ENCODE measurements at places on chromosomes 5 and 9.

DNA sequence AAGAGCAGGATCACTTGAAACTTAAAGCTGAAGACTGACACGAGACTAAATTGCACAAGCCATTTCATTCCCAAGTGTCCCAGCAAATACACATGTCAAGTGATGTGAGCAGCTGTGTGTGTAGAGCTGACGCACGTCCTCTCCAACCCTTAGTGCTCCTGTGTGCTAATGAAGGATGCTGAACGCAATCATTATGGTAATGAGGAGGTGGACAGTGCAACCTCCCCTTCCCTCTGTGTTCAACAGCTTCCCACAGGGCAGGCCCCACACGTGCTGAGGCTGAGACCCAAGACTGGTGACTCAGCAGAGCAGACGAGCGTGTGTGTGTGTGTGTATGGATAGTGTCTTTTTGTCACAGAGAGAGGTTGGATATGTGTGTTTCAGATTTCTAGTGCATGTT lies 702.1 kb downstream of the SEMA5A start:
- no peak for DNase-seq

DNA sequence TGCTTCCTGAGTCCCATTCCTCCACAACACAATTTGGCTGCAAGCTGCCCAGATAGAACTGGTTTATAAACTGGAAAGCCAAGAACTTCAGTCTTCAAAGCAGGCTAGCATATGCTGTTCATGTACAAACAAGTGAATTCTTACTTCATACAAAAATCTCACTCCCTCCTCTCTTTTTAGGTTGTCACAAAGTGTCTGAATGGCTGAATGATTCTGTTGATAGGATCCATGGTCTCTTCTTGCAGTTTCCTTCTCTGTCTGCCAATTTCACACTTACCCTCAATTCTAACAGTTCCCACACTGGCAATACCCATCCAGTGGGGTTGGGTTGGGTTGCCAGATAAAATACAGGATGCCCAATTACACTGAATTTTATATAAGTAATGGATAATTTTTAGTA lies 363.5 kb downstream of the DEPDC1B start:
- DNase-seq = no peak

DNA sequence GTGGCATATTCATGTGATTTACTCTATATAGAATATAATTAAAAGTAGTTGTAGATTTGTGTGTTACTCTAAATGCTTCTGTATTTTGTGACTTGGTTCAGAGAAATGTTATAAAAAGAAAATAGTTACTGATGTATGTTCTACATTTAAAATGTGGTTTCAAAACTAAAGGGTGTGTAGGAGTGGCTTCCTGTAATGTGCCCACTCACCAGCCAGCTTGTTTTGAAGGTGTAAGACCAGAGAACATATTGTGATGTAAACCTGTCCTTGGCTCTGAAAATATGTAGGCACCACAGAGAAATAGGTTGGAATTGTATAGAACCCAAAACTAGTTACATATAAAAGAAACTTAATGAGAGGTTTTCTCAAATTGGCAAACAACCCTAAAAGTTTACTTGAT lies 51.2 kb upstream of the ARRDC3 start:
- DNase-seq = no peak

GRCh38 chr5:56282216-56282615 lies 49.1 kb upstream of the ANKRD55 start:
- DNase-seq = no peak

DNA sequence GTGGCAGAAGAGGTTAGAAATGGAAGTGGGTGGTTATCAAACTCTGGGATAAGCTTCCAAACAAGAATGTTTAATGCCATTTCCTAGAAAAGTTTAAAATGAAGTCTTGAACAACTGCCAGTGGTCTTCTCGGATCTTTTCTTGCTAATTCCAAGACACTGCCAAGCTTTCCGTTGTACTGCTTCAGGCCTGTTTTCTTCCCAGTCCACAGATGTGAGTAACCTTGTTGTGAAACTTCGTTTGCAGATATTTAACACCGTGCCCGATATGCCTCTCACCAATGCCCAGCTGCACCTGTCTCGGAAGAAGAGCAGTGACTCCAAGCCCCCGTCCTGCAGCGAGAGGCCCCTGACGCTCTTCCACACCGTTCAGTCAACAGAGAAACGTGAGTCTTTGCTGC lies 269.8 kb downstream of the NR3C1 start:
- no peak for DNase-seq

DNA sequence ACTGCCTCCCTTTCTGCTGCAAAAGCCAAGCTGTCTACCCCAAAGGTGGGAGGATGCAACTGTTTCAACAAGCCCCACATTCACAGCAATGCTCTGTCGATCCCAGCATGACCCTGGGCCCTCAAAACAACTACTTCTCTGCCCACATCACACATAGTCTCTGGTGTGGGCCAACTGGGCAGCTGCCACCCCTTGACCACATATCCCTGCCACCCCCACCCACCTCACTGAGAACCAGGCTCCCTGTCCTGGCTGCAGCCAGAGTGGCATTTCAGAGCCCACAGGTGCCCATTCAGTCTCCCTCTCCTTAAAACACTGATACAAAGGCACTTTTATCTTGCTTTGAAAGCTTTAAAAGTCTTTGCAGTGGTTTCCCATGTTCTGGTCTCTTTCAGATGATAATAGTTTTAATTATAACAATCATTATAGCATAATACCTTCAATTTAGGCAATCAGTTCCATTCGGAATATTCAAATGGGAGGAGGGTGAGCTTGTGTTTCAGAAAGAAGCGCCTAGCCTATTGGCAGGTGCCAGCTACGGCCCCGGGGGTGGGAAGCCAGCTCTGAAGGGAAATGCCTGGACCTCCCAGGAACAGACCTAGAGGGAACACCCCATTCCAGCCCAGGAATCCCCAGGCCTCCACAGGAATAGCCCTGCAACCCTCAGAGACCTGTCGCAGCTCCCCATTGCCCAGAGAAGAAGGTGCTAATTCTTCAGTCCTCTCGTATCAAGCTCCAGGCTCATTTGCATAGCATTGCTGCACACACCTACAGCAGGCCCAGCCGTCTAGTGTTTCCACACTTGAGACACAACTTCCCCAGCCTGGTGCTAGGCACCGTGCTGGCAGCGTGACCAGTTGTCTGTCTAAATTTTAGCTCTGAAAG lies 90.8 kb downstream of the C5orf15 start:
- no peak for DNase-seq

DNA sequence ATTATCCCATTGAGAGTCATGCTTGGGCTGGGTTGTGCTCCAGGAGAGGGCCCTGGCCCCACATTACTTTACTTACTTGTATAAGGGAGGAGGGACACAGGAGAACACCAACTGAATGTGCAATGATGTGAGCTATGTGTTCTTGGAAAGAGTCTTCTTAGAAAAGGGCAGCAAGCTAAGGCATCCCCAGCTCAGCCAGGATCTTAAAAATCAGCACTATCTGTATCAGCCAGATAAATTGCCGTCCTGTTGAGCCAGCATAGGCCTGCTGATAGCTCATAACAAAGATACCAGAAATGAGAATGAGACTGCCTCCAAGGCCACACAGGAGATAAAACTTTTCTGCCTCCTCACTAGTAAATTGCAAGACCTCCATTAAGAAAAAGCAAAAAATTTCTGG lies 357.5 kb downstream of the CAAP1 start:
- no peak for DNase-seq

DNA sequence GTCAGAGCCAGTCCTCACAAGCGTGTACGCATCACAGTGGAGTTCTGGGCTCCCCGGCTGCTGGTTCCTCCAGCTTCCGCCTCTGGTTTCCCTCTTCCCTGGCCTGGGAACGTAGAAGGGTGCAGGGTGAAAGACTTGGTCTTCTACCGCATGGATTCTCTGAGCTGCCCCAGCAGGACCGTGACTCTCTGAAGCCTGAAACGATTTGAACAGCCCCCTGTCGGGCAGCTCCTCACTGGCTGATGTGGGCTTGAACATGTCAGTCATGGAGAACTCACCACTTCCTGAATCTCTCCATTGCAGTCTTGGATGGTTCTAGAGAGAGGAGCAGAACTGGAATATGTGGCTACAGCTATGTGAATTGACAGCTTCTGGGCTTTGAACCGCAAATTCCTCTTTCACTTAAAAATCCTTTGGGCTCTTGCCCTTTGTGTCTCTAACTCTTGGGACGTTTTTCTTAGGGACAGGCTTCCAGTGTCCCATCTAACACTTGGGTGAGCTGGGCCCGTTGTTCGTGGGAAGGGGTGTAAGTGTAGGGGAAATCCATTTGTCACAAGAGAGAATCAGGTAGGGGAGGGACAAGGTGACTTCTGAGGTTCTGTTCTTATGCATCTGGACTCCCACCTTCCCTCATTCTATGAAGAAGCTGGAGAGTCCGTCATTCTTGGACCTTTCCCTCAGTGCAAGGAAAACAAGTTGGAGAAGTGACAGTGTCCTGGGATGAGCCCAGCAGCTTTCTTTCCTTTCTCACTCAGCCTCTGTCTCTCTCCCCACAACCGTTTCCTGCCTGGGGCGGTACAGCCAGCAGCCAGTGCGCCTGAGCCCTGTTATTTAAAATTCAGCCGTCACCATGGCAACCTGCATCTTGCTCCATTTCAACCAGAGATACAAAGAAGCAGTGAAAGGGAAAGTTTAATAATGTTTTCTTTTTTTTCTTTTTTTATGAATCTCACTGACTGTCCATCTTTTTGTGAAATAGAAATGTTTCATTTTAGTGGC lies 84.7 kb downstream of the PTTG1 start:
- DNase-seq = peak; percentile 53

- no peak for DNase-seq
These were observed 134.0 kb upstream of the VCAN start for GRCh38 chr5:83337453-83338035.

DNA sequence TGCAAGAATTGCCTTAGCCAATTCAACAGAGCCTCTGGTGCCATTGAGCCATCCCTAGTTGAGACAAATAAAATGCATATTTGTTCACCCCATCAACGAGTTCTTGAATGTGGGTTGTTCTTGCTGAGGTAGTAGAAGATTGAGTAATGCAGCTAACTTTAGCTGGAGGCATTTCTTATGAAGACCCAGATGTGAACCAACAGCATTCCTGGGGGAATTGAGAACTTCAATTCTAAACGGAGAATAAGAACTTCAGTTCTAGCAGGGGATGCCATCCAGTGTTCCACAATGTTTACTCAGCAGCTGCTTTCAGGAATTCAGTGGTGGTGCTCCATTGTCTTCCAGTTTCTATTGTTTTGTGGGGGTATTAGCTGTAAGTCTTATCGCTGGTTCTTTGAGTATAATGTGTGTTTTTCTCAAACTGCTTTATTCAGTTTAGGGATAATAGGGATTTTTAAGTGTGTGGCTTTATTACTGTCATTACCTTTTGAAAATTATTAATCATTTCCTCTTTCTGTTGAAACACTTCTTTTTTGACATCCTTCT lies 1968.2 kb upstream of the NUDT12 start:
- no peak for DNase-seq

- DNase-seq = peak; percentile 62
These were observed 50.6 kb downstream of the LHX2 start for GRCh38 chr9:124062172-124062571.

DNA sequence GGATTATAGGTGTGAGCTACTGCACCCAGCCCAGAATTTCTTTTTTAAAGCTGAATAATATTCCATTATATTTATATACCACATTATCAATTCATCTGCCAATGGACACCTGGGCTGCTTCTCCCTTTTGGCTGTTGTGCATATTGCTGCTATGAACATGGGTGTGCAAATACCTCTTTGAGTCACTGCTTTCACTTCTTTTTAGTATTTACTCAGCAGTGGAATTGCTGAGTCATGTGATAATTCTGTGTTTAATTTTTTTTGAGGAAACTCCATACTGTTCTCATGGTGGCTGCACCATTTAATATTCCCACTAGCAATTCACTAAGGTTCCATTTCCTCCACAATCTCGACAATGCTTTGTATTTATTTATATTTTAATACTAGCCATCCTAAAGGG lies 36.1 kb upstream of the KIF4B start:
- no peak for DNase-seq

- peak; percentile 88 for DNase-seq
These were observed 47.1 kb downstream of the EHMT1 start for GRCh38 chr9:137665697-137666512.

GRCh38 chr9:112180387-112180881 lies 5.3 kb upstream of the SUSD1 start:
- no peak for DNase-seq

DNA sequence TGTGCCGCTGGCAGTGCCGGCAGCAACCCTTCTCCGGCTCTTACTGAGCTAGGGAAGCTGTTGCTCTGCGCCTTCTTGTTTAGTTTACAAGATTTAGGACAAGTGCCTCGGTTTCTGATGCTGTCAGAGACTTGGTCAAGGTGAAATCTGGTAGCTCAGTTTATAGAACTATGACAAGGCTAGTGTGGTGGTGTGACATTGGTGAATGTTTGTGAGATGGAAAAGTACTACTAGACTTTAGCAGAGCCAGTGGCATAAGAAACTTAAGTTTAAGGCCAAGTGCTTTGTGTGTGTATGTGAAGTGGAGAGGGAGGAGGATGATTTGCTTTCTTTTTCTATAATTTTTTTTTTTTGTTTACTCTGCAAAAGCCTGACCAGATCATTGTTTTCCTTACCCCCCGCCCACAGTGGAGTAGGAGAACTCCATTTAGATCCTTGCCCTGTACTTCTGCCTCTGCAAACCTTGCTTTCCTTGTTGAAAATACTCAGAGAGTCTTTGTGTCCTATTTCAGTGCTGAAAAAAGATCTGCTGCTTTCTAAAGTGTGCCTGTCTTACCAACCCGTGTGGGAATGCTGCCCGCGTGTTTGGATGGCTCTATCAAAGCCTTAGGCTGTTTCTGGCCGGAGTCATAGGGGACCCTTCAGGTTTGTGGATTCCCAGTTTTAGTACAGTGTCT lies 75.9 kb downstream of the TRIO start:
- no peak for DNase-seq

GRCh38 chr5:59245198-59245597 lies 648.3 kb downstream of the PDE4D start:
- DNase-seq = no peak

GRCh38 chr5:177142098-177142611 lies 8.6 kb downstream of the NSD1 start:
- no peak for DNase-seq

DNA sequence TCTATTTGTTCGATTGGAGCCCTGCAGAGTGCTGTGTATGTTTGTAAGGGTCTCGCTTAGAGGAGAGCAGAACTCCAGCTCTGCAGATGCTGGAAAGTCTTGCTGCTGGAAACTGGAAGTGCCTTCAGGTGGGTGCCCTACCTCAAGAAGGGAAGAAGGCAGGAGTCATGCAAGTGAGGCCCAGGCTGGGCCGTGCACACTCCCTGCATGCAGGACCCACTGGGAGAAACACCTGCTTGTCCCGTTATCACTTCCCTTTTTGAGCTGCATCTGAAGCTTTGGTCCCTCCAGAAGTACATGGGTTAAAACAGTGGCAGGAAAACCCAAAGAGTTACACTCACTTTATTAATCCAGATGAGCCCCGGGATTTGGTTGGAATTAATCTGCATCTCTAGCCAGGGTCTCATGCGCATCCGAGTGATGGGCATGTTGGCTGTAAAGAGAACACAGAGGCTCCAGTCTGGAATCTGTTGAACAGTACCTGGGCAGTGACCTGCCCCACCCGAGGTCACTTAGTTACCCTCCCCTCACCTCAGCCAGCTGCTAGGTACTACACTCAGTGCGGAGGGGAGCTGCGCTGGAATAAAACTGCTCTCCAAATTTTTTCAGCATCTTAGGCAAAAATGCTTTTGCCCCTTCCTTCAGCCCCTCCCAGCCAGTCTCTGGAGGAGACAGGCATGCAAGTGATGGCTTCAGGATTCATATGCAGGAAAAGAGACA lies 1.4 kb downstream of the IRF1 start:
- peak; percentile 45 for DNase-seq

- DNase-seq = no peak
These were observed 249.2 kb downstream of the NR2F1-AS1 start for GRCh38 chr5:93331863-93332262.

- no peak for DNase-seq
These were observed 700.8 kb downstream of the MAT2B start for GRCh38 chr5:164206196-164206595.

GRCh38 chr5:66745297-66745696 lies 149.1 kb downstream of the MAST4 start:
- no peak for DNase-seq
